ENCODE measurements at places on chromosomes 12 and 14.

DNA sequence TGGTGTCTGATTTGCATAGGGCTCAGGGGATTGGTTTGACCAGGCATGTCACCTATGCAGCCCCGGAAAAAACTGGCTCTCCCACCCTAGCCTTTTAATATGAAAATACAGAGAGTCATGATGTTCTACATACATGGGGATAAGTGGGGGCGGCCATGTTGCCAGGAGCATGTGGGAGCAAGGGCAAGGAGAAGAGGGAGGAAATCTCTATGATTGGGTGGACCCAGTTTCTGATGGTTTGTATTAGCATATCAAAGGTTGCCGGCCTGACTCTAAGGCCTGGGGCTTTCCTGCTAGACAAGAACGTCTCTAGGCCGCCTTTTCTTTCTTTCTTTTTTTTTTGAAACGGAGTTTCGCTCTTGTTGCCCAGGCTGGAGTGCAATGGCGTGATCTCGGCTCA is 123.4 kb upstream of the CPSF6 start:
- no peak for DNase-seq

GRCh38 chr14:64994540-64994939 is 7.8 kb downstream of the FNTB start:
- DNase-seq, result no peak

DNA sequence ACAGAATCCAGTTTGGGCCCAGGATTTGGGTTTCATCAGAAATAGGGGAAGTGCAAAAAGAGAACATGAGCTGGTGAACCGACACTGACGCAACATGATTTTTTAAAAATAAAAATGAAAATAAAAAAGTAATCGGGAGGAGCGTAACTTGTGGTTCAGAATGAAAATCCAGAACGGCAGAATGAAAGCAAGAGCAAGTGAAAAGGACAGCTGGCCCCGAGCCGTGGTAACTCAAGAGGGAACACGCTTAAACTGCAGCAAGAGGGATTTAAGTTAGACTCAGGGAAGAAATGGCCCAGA is 1.6 kb downstream of the SLC6A12 start:
- DNase-seq, result no peak

DNA sequence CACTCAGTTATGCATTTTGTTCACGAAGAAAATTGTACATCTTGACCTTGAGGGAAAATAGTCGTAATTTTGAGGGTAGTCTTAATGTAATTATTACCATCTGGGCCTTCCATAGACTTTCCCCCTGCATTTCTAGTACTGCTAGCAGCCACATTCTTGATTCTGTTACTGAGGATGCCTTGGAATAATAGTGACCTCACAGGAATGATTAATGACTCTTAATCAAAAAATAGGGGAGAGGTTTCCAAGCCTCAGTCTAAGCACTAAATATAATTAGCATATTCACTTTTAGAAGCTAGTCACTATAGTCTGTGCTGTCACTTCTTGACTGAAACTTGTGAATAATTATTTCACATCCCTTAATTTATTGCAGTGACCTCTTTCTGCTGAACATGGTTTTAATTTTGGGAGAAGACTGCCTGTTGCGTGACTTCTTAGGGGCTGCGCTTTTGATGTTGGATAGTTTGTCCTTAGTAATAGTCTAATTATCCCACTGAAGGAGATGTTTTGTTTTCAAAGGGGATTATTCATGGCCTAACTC is 400.5 kb downstream of the ADAMTS20 start:
- peak; percentile 63 for DNase-seq
